ENCODE measurements at places on chromosomes 13 and 19.

DNA sequence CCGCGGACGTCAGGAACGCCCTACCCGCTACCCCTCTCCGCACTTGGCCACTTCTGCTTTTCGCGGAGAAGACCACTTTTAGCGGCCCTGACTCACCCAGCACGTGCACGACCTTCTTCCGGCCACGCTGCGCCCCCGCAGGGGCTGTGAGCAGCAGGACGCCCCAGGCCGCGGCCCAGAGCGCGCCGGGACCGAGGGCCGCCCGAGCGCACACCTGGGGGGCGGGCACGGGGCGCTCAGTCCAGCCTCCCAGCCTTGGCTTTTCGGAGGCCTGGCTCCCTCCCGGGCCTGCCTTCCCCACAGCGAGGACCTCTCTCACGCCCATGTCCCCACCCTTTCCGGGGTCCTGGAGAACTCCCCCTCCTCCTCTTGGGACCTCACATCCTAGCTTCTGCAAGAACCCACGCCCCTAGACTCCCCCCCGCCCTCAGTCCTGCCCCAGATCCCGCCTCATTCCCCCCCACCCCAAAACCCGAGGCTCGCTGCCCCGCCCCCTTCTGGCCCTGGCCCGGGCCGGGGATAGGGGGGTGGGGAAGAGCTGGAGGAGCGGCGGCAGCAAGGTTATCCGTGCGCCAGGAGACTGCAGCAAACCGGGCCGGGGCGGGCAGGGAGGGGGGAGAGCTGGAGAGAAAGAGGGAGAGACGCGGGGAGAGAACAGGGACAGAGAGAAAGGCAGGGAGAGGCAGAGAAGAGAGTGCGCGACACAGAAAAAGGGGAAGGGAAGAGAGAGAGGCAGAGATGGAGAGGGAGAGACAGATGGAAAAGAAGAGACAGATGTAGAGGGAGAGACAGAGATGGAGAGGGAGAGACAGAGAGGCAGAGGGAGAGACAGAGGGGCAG, 11.5 kb downstream of the TM6SF2 start:
- no peak for DNase-seq

DNA sequence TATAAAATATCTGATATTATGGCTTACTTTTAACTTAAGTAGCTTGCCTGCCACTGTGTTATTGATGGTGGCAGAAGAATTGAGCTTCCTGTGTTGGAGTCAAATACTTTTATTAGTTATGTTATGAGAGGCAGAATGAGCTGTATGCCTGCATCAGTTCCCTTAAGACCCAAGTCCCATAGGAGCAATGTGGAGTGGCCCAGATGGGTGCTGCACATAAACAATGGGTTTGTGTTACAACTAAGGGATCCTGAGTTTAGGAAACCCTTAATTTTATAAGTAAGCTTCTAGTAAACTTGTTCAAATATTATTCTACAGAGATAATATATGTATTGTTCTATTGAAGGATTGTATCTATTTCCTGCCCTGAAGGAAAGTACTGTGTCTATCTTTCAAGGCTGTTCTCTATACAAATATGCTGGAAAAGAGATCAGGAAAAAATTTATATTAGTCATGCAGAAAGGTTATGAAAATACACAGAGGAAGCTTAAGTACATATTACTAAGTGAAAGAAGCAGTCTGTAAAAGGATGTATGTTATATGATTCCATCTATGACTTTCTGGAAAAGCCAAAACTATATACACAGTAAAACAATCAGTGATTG, 2018.0 kb upstream of the PCDH20 start:
- no peak for DNase-seq

- no peak for DNase-seq
These were observed 234.8 kb downstream of the DACH1 start for GRCh38 chr13:71632206-71632605.

- DNase-seq, result no peak
These were observed 401.3 kb downstream of the PCDH17 start for GRCh38 chr13:58032676-58033460.

GRCh38 chr13:19759669-19760068, 23.1 kb downstream of the PSPC1 start:
- no peak for DNase-seq

DNA sequence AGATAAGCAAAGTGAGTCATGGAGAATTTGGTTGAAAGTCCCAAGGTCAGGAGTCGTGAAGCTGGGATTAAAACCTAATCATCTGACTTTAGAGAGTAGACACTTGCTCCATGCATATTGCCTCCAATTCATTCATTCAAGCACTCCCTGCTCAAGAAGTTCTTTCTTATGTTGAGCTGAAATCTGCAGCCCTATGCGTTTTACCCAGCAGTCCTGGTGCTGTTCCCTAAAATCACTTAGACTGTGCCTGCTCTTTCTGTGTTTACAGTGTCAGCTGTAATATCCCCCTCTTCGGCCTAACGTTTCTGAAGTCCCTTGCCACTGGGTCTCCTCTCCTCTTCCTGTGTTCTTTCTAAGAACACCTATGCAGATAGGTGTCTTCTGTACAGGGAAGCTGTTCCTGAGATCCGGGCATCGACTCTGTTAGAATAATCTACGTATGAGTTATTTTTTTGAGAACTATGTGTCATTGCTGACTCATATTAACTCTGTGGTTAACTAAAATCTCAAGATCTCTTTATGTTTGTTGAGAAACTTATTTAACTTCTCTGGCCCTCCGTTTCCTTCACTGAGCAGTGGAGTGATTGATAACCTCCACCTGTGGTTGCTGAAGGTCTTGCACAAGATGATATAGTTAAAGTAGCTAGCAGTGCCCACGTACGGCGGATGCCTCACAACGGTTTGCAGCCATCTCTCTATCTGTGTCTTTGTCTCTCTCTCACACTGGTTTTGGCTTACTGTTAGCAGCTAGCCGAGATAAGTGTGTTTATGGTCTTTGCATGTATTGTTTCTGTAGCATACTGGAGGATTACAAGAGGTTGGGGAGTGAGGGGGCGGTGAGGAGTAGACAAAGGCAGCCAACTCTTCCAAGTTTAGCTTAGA, 4.7 kb downstream of the ALOX5AP start:
- DNase-seq, result peak; percentile 72

DNA sequence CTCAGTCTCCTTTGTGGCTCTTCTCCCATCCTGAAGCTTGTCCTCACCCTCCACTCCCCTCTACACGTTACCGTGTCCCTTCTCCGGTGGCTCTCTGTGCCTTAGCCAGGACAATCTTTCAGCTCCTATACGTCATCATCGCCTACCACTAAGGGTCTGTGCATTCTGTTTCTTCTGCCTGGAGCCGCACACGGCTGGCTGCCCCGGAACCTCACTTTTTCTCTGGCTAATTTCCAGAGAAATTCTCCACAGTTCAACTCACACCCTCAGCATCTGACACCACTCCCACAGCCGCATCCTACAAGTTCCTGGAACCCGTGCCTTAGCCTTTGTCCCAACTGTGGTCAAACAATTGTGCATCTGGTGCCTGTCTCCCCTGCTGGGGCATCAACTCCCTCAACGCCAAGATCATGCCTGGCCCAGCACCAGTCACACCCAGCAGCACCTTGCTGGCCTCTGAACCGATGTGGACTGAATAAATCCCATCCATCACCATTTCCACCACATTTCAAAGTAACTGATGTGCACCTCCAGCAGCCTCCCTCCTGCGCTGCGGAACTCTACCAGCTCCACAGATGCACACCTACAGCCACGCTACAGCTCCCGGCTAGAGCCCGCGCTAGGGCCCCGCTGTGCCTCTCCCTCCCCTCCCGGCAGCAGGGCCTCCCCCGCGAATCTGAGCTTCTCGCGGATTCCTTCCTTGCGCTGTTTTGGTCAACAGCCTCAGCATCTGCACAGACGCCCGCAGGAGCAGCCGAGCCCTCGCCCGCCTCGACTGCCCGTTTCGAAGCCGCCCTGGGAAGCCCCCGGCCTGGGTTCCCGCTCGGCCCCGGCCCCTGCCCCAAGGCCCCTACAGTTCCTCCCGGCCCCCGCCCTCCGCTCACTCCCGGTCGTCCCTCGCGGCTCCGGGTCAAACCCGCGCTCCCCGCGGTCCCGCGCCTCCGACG, 689 bp downstream of the DCUN1D2 start:
- peak; percentile 50 for DNase-seq

Measured in activated CD4-positive, alpha-beta T cell treated with anti-CD3 and anti-CD28 coated beads, Interleukin-2, amount 50 U/mL, for 48 hours (primary cell).